ENCODE measurements at places on chromosomes 3 and 15. TPM values are rescaled to one million over a fixed set of nuclear protein-coding genes. Genes with fewer than 3 reads are reported as not detected.

GNAT1 gene
- not detected for polyA plus RNA-seq

DNA sequence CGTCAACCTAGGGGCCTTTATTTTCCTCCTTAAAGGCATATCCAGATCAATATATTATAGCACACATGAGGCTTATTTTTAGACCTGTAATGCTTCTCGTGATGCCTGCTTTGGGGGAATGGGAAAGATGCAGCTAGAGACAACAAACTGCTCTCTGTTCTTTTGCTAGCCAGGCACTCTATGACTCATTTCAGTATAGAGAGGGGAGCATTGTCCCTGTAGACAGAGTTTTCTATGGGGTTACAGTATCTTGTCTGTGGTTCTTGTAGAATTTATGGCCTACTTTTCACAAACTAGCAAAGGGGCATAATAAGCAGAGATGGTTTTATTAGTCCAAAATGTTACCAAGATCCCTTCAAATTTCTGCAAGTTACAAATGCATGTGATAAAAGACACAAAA lies 305.6 kb downstream of the LSAMP start:
- no peak overlapping the region for H3K4me3 ChIP-seq
- no peaks in the 10 kb centered on the region for H3K36me3 ChIP-seq
- H3K4me1 ChIP-seq: no peaks in the 10 kb centered on the region

DNA sequence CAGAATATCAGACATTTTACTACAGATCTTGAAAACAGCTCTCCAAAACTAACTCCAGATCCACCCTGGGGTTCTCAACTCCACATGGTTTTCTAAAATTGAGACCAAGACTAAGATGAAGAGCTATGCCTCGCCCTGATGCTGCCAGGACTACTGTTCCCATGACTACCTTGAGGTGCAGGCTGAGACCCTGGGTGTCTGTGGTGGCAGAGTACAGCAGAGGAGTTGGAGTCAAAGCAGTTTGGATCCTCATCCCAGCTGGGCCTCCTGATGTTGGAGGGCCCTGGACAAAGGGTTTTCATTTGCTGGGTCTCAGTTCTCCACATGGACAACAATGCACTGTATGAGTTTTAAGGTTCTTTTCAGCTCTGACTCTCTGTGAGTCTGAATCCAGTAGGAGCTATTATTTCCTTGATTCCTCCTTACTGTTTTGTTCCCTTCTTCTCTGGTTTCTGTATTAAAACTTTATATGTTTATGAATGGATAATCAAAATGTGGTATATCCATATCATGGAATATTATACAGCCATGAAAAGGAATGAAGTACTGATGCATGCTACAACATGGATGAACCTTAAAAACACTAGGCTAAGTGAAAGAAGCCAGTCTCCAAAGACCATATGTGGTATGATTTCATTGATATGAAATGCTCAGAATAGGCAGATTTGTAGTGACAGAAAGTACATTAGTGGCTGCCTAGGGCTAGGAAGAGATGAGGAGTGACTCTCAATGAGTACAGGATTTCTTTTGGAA lies 93.0 kb downstream of the CPN2 start:
- no peaks in the 10 kb centered on the region for H3K27me3 ChIP-seq
- H3K4me3 ChIP-seq: no peak overlapping the region
- no peaks in the 10 kb centered on the region for H3K36me3 ChIP-seq
- DNase-seq: no peak
- H3K27ac ChIP-seq: no peak overlapping the region

DCLK3 gene
- 0.23 TPM for polyA plus RNA-seq

ZBTB47 gene
- 68.9 TPM for polyA plus RNA-seq

- no peaks in the 10 kb centered on the region for H3K36me3 ChIP-seq
- H3K4me1 ChIP-seq: no peaks in the 10 kb centered on the region
- H3K27ac ChIP-seq: no peak overlapping the region
- no peaks in the 10 kb centered on the region for H3K27me3 ChIP-seq
- DNase-seq: no peak
- H3K4me3 ChIP-seq: no peak overlapping the region
These were observed 11.1 kb downstream of the RAD51 start for GRCh38 chr15:40706121-40706520.

CMTM6 gene
- polyA plus RNA-seq: 9.4 TPM

COL8A1 gene
- polyA plus RNA-seq: 8.3 TPM

DNA sequence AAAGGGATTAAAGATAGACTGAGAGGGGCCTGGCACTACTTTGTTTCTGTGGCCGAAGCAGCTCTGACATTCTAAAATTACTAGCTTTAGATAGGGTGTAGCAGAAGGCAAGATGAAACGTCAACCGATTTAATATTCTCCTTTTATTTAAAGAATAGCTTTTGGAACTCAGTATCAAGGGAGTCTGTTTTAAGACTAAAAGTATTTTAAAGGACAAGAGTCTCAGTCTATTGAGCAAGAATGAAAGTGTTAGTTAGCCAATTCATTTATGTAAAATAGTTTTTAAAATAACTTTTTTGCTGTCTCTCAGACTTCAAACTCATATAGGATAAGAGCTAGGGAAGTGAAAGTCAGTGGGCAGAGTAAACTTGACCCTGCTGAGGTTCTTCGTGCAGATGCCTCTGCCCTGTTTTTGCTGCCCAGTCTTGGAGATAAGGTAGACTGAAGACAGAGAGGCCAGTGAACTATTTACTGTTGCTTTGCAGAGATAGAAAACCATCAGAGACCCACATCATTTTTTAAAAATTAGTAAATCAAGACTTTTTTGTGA lies 1090.9 kb downstream of the ROBO2 start:
- no peak for DNase-seq
- H3K4me1 ChIP-seq: no peaks in the 10 kb centered on the region
- H3K36me3 ChIP-seq: no peaks in the 10 kb centered on the region
- no peak overlapping the region for H3K4me3 ChIP-seq
- H3K27me3 ChIP-seq: no peaks in the 10 kb centered on the region

GRCh38 chr3:79344876-79345871 lies 422.6 kb downstream of the ROBO1 start:
- no peaks in the 10 kb centered on the region for H3K36me3 ChIP-seq
- no peak for DNase-seq
- no peaks in the 10 kb centered on the region for H3K27me3 ChIP-seq
- H3K4me3 ChIP-seq: no peak overlapping the region
- H3K27ac ChIP-seq: no peak overlapping the region
- no peaks in the 10 kb centered on the region for H3K4me1 ChIP-seq

ATP13A4 gene
- 0.01 TPM for polyA plus RNA-seq

HSPBAP1 gene
- polyA plus RNA-seq: 3.6 TPM

DNA sequence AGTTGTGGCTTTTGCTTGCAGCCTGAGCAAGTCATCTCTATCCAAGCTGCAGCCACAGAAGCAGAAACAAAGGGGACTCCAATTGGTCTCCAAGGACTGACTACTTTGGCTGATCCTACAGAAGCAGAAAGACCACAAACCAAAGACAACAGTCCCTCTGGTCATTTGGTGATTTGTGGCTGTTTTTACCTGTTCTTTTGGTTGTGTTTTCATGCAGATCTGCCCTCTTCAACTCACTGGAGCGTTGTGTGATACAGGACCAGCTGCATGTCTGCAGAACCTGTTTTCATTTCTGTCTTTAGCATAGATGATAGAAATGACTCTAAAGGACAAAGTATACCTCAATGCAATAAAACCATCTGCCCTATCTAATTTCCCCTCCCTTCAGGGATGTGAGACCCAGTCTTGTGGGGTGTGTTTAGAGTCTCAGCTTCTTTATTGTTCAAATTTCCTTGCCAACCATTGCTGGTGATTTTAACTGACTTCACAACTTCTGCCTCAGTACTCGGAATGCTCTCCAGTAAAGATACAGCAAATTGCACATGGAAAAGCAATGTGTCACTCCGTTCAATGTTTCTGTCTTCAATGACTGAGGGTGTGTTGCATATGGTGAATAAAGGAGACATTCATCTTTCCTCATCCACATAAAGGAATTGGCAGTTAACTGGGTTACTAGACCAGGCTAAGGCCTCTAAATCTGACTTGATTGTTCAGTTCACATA lies 48.9 kb upstream of the SLC7A14 start:
- DNase-seq: no peak
- H3K27me3 ChIP-seq: no peaks in the 10 kb centered on the region
- H3K4me3 ChIP-seq: no peak overlapping the region
- no peak overlapping the region for H3K27ac ChIP-seq
- H3K4me1 ChIP-seq: no peaks in the 10 kb centered on the region
- no peaks in the 10 kb centered on the region for H3K36me3 ChIP-seq

SLC12A1 gene
- polyA plus RNA-seq: not detected

RAB43 gene
- 4.0 TPM for polyA plus RNA-seq

MYL3 gene
- 8,578 TPM for polyA plus RNA-seq

DNA sequence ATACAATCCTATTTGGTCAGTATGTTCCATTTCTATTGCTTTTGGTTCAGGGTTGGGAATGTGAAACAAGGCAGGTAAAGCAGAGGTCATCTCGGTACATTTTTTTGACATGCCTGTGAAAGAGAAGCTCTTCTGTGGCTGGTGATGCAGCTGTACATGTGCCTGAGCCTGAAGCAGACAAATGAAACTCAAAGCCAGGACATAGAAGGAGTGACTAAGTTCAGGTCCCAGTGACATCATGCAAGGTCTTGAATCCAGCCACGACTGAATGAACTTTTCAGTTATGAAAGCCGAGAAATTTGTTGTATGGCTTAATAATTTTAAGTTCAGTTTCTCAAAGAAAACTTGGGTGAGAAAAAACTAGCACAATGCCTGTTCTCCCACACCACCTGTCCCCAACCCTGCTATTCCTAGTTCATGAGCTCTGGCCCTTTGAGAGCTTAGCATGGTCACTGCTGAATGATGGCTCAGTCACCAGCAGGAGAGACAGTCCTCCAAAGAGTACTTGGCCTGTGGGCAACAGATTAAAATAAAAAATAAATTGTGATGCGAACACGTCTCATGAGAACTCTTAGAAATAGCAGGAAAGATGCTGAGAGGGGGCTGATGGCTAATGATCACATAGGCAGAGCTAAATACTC lies 600.2 kb upstream of the GRM7 start:
- no peak overlapping the region for H3K4me3 ChIP-seq
- no peaks in the 10 kb centered on the region for H3K4me1 ChIP-seq
- H3K36me3 ChIP-seq: no peaks in the 10 kb centered on the region

CLRN1 gene
- not detected for polyA plus RNA-seq

GRCh38 chr15:99704444-99704838 lies 28.8 kb downstream of the LYSMD4 start:
- no peaks in the 10 kb centered on the region for H3K36me3 ChIP-seq
- no peak overlapping the region for H3K4me3 ChIP-seq
- peaks cover 66% of the 10 kb centered on the region for H3K4me1 ChIP-seq
- DNase-seq: peak; percentile 78

GRCh38 chr3:179860275-179861107 lies 176.2 kb downstream of the PEX5L start:
- no peaks in the 10 kb centered on the region for H3K36me3 ChIP-seq
- DNase-seq: no peak
- H3K4me1 ChIP-seq: no peaks in the 10 kb centered on the region
- no peak overlapping the region for H3K27ac ChIP-seq

- H3K27me3 ChIP-seq: no peaks in the 10 kb centered on the region
- H3K36me3 ChIP-seq: no peaks in the 10 kb centered on the region
- H3K4me3 ChIP-seq: no peak overlapping the region
- peaks cover 73% of the 10 kb centered on the region for H3K4me1 ChIP-seq
These were observed 28.3 kb downstream of the LRIG1 start for GRCh38 chr3:66472313-66473134.

- H3K27ac ChIP-seq: peak within 1 kb of the TSS; percentile 56
- peak within 1 kb of the TSS; percentile 47 for H3K4me3 ChIP-seq
- DNase-seq: peak; percentile 63
These were observed at the start of gene ABI3BP for GRCh38 chr3:100993309-100993708. TSS of gene ABI3BP (minus strand) at chr3:100993421. CDS start at chr3:100993384, 37 bp downstream.

SERINC4 gene
- polyA plus RNA-seq: 0.59 TPM

GRCh38 chr3:49940667-49941249 lies 808 bp downstream of the RBM6 start:
- peaks cover 25% of the 10 kb centered on the region for H3K4me1 ChIP-seq
- H3K4me3 ChIP-seq: peak overlapping the region; percentile 83
- DNase-seq: no peak
- peaks cover 7% of the 10 kb centered on the region for H3K36me3 ChIP-seq

DNA sequence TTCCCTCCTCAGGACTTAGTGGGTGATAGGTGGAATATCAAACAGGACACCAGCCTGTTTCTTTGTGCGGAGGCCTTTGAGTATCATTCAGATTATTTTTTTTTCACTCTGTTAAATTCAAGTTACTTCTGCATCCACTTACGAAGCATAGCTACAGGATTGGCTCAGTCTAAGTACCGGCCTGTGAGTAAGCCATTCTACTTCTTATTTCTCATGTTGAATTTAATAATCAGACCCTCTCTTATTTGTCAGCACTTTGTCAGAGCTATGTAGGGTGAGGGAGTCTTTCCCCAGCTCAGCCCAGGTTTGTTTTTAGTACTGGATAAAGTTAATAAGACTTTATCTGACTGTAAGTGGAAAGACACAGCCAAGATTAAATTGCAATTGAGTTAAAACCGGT lies 54.7 kb downstream of the ITPR1 start:
- H3K27ac ChIP-seq: no peak overlapping the region
- no peaks in the 10 kb centered on the region for H3K27me3 ChIP-seq
- no peak overlapping the region for H3K4me3 ChIP-seq
- peaks cover 22% of the 10 kb centered on the region for H3K4me1 ChIP-seq
- H3K36me3 ChIP-seq: no peaks in the 10 kb centered on the region

CFAP100 gene
- not detected for polyA plus RNA-seq

DNA sequence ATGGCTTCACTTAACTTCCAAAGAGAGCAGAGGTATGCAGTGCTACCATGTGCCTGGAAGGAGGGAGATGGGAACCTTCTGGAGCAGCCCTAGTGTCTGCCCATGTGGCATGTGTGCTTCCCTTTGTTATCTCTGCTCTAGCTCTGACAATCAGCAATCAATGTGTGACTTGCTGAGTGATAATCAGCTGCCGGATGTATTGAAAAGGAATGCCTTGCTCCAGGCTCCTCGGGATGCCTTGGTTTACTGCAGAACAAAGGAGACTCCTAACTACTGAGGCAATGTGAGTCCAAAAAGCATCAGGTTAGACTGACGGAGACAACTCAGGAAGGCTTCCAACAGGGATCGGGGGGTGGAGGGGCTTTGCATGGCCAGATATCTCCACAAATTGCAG lies 36.0 kb upstream of the CORO2B start:
- H3K36me3 ChIP-seq: no peaks in the 10 kb centered on the region
- H3K27ac ChIP-seq: no peak overlapping the region
- H3K4me1 ChIP-seq: peaks cover 13% of the 10 kb centered on the region
- H3K27me3 ChIP-seq: no peaks in the 10 kb centered on the region
- H3K4me3 ChIP-seq: no peak overlapping the region

- DNase-seq: no peak
- no peaks in the 10 kb centered on the region for H3K27me3 ChIP-seq
These were observed 56.5 kb downstream of the ATP13A4 start for GRCh38 chr3:193498215-193498614.

DNA sequence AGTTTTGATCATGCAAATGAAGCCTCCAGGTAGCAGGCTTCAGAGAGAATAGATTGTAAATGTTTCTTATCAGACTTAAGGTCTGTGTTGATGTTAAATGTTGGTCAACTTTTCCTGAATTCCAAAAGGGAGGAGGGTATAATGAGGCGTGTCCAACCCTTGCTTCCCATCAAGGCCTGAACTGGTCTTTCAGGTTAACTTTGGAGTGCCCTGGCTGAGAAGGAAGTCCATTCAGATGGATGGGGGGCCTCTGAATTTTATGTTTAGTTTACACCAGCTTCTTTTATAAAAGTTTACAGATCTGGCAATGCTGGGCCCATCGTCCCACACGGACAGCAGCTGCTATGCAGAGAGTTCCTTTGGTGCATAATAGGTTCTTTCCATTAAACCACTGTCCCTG lies 8.9 kb downstream of the CCDC13 start:
- no peak for DNase-seq
- H3K27ac ChIP-seq: no peak overlapping the region
- no peak overlapping the region for H3K4me3 ChIP-seq
- H3K27me3 ChIP-seq: no peaks in the 10 kb centered on the region
- no peaks in the 10 kb centered on the region for H3K4me1 ChIP-seq
- no peaks in the 10 kb centered on the region for H3K36me3 ChIP-seq

NOX5 gene
- polyA plus RNA-seq: 0.06 TPM

Data from heart right ventricle (tissue), 16 donors.